ENCODE measurements at places on chromosomes 5 and 9. TPM values are rescaled to one million over a fixed set of nuclear protein-coding genes. Genes with fewer than 3 reads are reported as not detected.

GRCh38 chr5:138177941-138178515 lies 402 bp downstream of the BRD8 start:
- peaks cover 40% of the 10 kb centered on the region for H3K36me3 ChIP-seq
- peak overlapping the region; percentile 90 for H3K27ac ChIP-seq
- no peak for DNase-seq
- peaks cover 27% of the 10 kb centered on the region for H3K4me1 ChIP-seq

- no peak overlapping the region for H3K27ac ChIP-seq
- DNase-seq = no peak
- H3K27me3 ChIP-seq = peaks cover 3% of the 10 kb centered on the region
- H3K4me3 ChIP-seq = no peak overlapping the region
- H3K4me1 ChIP-seq = no peaks in the 10 kb centered on the region
These were observed 2.2 kb downstream of the PCDHA10 start for GRCh38 chr5:140857987-140858240.

DNA sequence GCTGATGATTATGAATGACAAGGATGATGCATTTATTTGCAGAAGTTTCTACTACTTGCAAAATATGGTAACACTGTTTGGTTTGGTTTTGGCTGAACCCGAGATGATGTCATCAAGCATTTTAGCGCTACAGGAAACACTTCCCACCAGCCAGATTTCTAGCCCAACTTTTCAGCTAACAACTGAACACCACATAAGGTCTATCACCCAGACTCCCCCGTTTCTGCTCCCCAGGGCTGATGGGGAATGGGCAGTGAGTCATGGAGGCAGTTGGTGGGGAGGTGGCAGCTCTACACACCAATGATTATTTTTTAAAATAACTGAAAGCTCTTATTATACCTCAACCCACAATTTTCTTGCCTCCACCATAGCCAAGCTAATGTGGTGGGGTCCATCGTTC lies 302.9 kb downstream of the CEMIP2 start:
- H3K4me3 ChIP-seq = no peak overlapping the region
- H3K4me1 ChIP-seq = no peaks in the 10 kb centered on the region
- no peaks in the 10 kb centered on the region for H3K36me3 ChIP-seq
- no peak overlapping the region for H3K27ac ChIP-seq
- no peak for DNase-seq

DNA sequence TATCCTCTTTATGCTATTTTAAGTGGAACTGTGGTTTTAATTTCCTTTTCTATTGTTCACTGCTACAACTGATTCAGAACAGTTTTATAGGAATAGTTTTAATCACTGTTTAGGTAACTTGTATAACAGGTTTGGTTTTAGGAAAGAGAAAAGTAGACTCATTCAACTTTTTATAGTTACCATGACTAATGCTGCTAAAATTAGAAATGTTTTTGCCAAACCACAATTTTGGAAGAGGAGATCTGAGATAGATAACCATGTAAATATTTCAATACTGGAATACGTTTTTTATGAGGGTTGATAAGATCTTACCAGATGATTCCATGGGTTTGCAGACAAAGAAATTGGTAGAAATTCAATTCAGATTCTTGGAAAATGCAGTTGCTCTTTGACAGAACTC lies 404.6 kb upstream of the ARRDC3 start:
- no peaks in the 10 kb centered on the region for H3K27me3 ChIP-seq
- H3K36me3 ChIP-seq = no peaks in the 10 kb centered on the region
- H3K27ac ChIP-seq = no peak overlapping the region
- no peak overlapping the region for H3K4me3 ChIP-seq
- DNase-seq = no peak

Gene FOXI1
- not detected for total RNA-seq

DNA sequence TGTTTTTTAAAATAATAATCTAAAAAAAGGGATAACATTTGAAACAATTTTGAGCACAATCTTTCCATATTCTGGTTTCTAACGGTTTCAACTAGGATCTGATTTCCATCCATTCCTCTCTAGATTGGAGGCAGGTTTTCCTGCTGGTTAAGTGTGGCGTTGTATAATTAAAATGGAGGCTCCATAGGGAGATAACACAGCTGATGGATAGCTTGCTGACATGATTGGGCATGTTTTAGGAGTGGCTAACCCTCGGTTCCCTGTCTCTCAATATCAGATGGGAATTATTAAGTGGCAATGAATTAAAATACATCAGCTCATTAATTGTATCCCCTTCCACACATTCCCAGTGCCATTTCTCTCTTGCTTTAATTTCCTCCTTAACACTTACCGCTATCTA lies 209.0 kb downstream of the ALDH1A1 start:
- no peaks in the 10 kb centered on the region for H3K36me3 ChIP-seq
- no peaks in the 10 kb centered on the region for H3K4me1 ChIP-seq
- no peak overlapping the region for H3K27ac ChIP-seq
- no peak for DNase-seq

GRCh38 chr5:78888580-78889368 lies 96.3 kb downstream of the ARSB start:
- H3K36me3 ChIP-seq = peaks cover 6% of the 10 kb centered on the region
- DNase-seq = no peak
- peaks cover 25% of the 10 kb centered on the region for H3K4me1 ChIP-seq
- H3K27ac ChIP-seq = no peak overlapping the region

DNA sequence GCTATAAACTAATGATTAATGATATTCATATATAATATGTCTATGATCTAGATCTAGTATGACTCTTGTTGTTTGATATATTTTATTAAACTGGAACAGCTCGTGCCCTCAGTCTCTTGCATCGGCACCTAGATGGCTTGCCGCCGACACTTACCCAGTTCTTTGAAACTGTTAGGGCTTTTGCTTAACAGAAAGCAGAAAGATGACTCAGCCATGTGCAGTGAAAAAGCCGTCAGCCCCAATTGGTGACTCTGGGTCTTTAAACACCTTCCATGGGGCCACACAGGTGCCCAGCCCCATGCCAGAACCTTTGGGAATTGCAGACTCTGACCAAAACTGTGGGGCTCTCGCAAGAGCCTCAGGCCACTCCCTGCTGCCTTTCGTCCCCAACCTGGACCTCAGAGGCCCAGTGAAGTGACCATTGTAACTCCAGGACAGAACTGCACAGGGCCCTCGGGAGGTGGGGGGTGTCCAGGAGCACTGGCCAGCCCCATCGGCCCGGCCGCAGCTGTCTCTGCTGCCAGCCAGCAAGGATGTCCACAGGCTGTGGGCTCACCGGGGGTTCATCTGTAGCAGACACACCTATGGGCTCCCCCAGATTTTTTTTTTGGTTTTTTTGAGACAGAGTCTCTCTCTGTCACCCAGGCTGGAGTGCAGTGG lies 7.8 kb downstream of the LCN10 start:
- no peak overlapping the region for H3K27ac ChIP-seq
- no peak for DNase-seq
- H3K4me1 ChIP-seq = no peaks in the 10 kb centered on the region
- no peaks in the 10 kb centered on the region for H3K27me3 ChIP-seq
- H3K36me3 ChIP-seq = no peaks in the 10 kb centered on the region

DNA sequence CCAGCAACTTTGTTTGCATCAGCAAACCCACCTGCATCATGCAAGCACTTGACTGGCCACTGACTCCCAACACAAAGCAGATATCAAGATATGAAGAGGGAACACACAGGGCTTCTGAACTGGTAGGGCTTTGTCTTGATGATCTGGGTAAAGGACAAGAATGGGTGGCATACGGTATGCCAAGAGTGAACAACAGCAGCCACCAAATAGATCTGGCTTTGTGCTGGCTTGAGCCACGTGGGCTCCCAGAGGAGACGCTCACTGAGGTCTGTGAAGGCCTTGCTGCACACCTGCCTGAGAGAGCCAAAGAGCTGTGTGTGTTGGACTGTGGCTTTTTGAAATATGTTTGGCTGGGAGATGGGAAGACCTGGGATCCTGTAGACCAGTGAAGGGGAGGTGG lies 43.5 kb downstream of the FGF1 start:
- H3K27ac ChIP-seq = no peak overlapping the region
- H3K27me3 ChIP-seq = no peaks in the 10 kb centered on the region
- H3K36me3 ChIP-seq = no peaks in the 10 kb centered on the region
- H3K4me1 ChIP-seq = peaks cover 11% of the 10 kb centered on the region
- H3K4me3 ChIP-seq = no peak overlapping the region

Gene CARD6
- 10.1 TPM for total RNA-seq

GRCh38 chr5:136013559-136013958 lies 15.2 kb upstream of the TGFBI start:
- H3K4me3 ChIP-seq = no peak overlapping the region
- peaks cover 63% of the 10 kb centered on the region for H3K4me1 ChIP-seq
- peak overlapping the region; percentile 73 for H3K27ac ChIP-seq
- DNase-seq = no peak
- H3K36me3 ChIP-seq = no peaks in the 10 kb centered on the region
- H3K27me3 ChIP-seq = no peaks in the 10 kb centered on the region

DNA sequence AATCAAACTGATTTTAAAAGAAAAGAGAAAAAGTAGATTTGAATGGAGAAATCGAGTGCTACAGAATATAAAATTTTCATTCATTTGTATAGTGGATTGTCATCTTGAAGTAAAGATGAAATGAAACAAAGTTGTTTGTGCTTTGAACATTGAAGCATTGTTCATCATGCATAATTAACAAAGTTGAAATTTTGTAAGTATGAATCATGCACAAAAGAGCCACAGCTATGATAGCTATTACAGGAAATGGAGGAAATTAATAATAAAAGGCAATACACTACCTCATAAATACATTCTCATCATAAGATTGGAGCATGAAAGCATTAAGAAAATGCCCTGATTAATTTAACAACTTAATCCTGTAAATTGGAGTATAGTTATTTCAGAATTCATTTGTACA lies 153.4 kb upstream of the TLX3 start:
- H3K4me3 ChIP-seq = no peak overlapping the region
- no peak overlapping the region for H3K27ac ChIP-seq
- no peaks in the 10 kb centered on the region for H3K36me3 ChIP-seq
- H3K4me1 ChIP-seq = no peaks in the 10 kb centered on the region
- DNase-seq = no peak

Gene TPPP
- 28.7 TPM for total RNA-seq

DNA sequence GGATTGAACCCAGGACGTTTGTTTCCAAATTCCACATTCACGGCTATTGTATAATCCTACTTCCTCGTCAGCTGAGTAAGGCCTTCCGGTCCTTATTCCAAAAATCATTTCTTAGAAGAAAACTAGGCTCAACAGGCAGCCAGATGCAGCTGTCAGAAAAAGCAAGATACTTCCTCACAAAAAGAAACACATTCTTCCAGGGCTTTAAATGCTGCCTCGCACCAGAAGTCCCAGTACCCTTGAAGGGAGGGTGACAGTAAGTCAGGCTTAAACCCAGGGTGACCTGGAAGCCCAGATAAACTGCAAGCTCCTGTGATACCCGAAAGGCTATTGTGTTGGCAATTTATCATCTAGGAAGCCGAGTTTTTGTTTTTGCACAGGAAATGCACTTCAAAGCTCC lies 414.0 kb downstream of the NFIB start:
- peak overlapping the region; percentile 55 for H3K27ac ChIP-seq
- DNase-seq = no peak
- no peaks in the 10 kb centered on the region for H3K27me3 ChIP-seq
- H3K36me3 ChIP-seq = no peaks in the 10 kb centered on the region
- no peak overlapping the region for H3K4me3 ChIP-seq
- H3K4me1 ChIP-seq = peaks cover 16% of the 10 kb centered on the region

Gene SPATA31A5
- total RNA-seq = not detected

DNA sequence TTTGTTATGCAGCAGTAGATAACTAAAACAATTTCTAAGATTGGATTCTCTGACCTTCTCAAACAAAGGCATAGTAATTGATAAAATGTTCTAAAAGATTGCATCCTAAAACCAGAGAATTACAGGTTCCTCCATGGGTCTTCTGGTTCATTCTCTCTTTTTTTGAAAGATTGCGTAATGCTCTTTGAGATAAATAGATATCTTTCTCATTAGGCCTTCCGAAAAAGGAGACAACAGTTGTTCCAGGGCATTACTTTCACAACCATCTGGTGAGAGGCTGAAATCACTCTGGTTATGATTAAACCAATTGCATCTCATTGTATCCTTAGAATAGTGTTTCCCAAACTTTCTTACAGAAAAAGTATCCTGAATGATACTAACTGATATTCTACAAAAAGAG lies 174.7 kb upstream of the NREP start:
- peaks cover 11% of the 10 kb centered on the region for H3K4me1 ChIP-seq
- no peaks in the 10 kb centered on the region for H3K36me3 ChIP-seq
- no peak overlapping the region for H3K4me3 ChIP-seq
- no peaks in the 10 kb centered on the region for H3K27me3 ChIP-seq
- no peak for DNase-seq
- no peak overlapping the region for H3K27ac ChIP-seq

DNA sequence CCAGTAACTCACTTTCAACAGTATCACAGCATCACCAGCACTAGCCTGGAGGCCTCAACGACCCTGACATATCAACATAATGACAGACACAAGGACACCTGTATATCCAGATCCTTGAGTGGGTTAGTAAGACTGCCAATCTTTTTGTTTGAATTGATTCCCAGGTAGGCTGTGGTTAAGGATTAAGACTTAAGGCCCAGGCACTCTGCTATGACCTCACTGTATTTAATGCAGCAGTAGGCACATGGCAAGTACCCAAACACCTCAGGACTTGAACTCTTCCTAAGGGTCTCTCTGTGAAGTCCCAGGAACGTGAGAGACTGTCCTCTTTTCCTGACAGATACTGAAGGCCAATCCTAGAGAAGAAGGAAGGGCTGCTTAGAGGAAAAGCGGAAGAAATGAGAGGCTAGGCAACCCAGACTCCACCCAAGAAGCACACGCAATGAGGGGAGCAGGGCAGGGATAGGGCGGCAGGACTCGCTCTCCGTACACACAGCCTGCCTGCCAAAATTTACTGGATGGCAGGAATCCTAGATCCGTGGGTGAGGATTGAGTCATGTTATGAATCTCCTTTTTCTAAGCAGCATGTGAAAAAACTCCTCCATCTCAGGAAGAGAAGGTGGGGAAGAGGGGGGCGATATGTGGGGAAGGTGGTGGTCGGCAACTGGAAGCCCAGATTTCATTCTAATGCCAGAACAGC lies 93.4 kb downstream of the SIL1 start:
- H3K27me3 ChIP-seq = no peaks in the 10 kb centered on the region
- peaks cover 21% of the 10 kb centered on the region for H3K4me1 ChIP-seq
- H3K4me3 ChIP-seq = no peak overlapping the region
- DNase-seq = no peak
- peak overlapping the region; percentile 87 for H3K27ac ChIP-seq

- H3K4me1 ChIP-seq = no peaks in the 10 kb centered on the region
- H3K36me3 ChIP-seq = no peaks in the 10 kb centered on the region
- DNase-seq = no peak
- no peak overlapping the region for H3K27ac ChIP-seq
These were observed 52.5 kb upstream of the C9orf72 start for GRCh38 chr9:27625751-27626150.

DNA sequence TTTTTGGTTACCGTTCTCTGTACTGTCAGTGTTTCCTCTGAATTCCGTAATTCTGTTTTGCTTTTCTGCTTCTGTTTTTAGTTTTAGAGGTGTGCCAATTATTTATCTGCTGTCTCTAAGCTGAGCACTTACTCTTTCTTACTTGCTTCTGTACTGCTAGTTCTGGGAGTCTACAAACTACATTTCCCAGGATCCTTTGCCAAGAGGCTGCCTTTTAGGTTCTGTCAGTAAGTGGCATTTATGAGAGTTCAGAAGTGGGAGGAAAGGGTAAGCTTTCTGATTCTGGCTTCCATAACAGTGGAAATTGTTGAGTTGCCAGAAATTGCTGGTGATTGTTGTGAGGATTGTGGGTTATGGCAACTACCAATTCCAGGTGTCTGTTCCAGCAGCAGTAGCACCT lies 102.4 kb downstream of the OSTF1 start:
- no peaks in the 10 kb centered on the region for H3K27me3 ChIP-seq
- no peak overlapping the region for H3K4me3 ChIP-seq
- no peaks in the 10 kb centered on the region for H3K36me3 ChIP-seq
- H3K27ac ChIP-seq = no peak overlapping the region
- DNase-seq = no peak
